ENCODE measurements at places on chromosomes 12 and 14. TPM values are rescaled to one million over a fixed set of nuclear protein-coding genes. Genes with fewer than 3 reads are reported as not detected.

DNA sequence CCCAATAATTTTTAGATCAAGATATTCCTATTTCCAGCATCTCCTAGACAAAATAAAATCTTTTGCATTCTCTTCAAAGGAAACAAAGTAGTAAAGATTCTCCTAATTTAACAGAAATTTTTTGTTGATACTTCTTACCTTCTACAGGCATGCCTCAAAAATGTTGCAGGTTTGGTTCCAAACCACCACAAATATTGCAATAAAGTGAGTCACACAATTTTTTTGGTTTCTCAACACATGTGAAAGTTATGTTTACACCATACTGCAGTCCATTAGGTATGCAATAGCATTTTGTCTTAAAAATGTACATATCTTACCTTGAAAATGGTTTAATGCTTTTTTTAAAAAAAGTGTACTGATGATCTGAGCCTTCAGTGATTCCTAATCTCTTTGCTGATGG, 65.6 kb upstream of the USP15 start:
- no peak for DNase-seq

DNA sequence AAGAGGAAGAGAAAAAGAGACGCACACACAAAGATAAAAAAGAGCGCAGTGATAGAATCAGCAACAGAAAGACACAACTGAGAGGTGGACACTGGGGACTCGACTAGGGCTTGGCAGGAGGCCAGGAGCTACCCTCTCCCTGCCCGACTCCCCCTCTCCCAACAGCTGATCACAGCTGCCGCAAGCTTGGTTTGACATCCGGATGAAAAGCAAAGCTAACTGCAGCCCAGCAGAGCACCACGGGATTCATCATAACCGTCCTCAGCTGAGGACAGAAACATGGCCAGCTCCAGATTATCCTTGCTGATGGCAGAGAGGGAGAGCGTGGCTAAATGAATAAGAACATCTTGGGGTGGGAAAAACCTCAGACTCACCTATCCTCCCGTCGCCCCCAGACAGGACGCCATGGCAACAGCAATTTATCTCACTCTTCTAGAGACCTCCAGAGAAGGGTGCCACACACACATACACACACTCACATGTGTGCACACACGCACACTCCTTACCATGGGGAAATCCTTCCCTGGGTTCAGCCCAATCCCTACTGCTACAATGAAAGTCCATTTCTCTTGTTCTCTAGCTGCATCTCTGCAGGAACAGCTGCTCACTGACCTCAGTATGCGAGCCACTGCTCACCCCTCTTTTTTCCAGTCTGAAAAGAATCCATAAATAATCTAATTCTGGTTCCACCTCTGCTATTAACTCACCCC, 135.3 kb downstream of the NTF3 start:
- no peak for DNase-seq

- DNase-seq = no peak
Measured at GRCh38 chr12:132150780-132151144, 6.5 kb downstream of the NOC4L start.

- DNase-seq = no peak
Measured at GRCh38 chr14:32693114-32693513, 245.6 kb upstream of the NPAS3 start.

The PTCSC3 gene
- total RNA-seq = not detected

Measured in activated CD4-positive, alpha-beta T cell treated with anti-CD3 and anti-CD28 coated beads, Interleukin-2, amount 10 ng/mL, durations not matched to agents 7 days and 5 days (primary cell).